Sigmoid colon (tissue), 7 donors: ENCODE measurements at places on chromosomes 16 and 17. TPM values are rescaled to one million over a fixed set of nuclear protein-coding genes. Genes with fewer than 3 reads are reported as not detected.

The DNAI2 gene
- not detected for polyA plus RNA-seq

The KRT28 gene
- polyA plus RNA-seq, result not detected

DNA sequence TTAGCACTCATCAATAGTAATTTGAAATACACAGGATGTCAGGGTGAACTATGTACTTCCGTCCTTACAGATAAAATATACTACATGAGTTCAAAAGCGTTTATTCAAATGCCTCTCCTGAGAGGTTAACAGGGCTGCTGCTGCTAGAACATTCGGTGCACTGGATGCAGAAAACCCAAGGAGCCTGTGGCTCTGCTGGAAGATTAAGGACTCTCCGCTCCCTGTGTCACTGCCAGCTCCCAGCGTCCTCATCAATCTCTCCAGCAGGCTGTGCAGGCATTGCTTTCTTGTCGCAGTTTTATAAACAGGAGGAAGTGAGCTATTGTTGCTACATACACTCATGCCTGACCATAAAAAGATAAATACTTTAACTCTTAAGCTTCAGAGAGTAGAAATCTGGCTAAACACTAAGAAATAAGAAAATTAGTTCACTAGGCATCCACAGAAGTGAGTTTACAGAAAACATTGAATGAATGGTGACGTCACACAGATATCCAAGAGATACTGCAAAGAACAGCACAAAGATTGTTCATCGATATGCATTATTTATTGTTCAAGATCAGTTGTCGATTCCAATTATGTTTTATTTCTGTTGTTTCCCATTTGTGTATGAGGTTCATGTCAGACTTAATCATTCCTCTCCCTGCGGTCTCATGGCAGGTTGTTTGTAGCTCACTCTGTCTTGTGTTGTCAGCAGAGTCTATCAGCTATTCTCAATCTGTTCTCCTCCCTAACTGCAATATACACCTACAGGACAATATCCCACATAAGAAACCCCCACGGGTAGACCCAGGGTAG is 127.9 kb upstream of the MON1B start:
- no peaks in the 10 kb centered on the region for H3K4me1 ChIP-seq
- no peak overlapping the region for H3K4me3 ChIP-seq
- H3K27me3 ChIP-seq, result no peaks in the 10 kb centered on the region

GRCh38 chr17:75720656-75721462 is at the start of gene ITGB4:
ITGB4 (plus strand) TSS chr17:75721459; CDS start chr17:75724704, 3,245 bp downstream.
- peaks cover 61% of the 10 kb centered on the region for H3K27me3 ChIP-seq
- H3K36me3 ChIP-seq, result no peaks in the 10 kb centered on the region
- peak within 1 kb of the TSS; percentile 42 for H3K4me3 ChIP-seq
- DNase-seq, result no peak
- peak within 1 kb of the TSS; percentile 66 for H3K27ac ChIP-seq

- no peak overlapping the region for H3K4me3 ChIP-seq
- no peak for DNase-seq
- no peaks in the 10 kb centered on the region for H3K36me3 ChIP-seq
- no peaks in the 10 kb centered on the region for H3K27me3 ChIP-seq
Observed at GRCh38 chr16:84959784-84960417, 51.4 kb downstream of the ZDHHC7 start.

DNA sequence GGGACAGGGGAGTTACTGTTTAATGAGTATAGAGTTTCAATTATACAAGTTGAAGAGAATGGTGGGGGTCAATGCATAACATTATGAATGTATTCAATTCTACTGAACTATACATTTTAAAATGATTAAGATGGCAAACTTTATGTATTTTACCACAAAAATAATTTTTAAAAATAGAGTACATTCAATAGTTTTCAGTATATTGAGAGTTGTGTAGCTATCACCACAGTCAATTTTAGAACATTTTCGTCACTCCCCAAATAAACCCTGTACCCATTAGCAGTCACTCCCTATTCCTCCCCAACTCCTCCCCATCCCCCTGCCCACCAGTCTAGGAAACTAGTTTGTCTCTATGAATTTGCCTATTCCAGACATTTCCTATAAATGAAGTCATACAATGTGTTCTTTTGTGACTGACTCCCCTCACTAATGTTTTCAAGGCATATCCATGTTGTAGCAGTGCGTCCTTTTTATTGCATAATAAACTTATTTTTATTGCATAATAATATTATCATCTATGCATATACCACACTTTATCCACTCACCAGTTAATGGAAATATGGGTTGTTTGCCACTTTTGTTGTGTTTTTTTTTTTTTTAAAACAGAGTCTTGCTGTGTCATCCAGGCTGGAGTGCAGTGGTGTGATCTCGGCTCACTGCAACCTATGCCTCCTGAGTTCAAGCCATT is 52.5 kb upstream of the ERN1 start:
- peaks cover 6% of the 10 kb centered on the region for H3K36me3 ChIP-seq
- no peaks in the 10 kb centered on the region for H3K4me1 ChIP-seq
- H3K27ac ChIP-seq, result no peak overlapping the region
- no peak overlapping the region for H3K4me3 ChIP-seq
- H3K27me3 ChIP-seq, result no peaks in the 10 kb centered on the region
